ENCODE measurements at places on chromosomes 6 and 20.

DNA sequence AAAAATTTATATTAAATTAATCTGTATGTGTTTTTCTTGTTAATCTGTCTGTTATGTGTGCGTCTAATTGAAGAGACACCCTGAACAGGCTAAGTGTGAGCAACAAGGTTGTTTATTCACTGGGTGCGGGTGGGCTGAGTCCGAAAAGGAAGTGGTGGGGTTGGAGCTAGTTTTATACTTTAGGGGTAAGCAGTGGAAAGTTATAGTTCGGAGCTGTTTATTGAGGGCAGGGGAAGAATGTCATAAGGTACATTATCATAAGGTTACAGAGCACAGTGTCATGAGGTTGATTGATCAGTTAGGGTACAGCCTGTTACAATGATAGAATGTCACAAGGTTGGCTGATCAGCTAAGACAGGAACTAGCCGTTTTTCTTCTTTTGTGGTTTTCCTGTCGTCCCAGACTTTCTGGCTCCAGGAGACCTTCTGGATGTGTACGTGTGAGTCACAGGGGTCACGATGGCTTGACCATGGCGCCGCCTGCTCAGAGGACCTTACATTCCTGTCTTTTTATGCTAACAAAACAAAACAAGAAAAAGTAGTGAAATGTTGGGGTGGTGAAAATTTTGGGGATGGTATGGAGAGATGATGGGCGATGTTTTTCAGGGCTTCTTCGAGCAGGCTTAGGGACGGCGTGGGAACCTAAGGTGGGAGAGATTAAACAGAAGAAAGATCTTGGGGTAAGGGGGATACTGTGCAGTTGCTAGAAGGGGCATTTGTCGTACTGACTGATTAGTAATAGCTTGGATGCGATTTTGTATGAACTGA, 754.0 kb upstream of the ADGRB3 start:
- no peak for DNase-seq

DNA sequence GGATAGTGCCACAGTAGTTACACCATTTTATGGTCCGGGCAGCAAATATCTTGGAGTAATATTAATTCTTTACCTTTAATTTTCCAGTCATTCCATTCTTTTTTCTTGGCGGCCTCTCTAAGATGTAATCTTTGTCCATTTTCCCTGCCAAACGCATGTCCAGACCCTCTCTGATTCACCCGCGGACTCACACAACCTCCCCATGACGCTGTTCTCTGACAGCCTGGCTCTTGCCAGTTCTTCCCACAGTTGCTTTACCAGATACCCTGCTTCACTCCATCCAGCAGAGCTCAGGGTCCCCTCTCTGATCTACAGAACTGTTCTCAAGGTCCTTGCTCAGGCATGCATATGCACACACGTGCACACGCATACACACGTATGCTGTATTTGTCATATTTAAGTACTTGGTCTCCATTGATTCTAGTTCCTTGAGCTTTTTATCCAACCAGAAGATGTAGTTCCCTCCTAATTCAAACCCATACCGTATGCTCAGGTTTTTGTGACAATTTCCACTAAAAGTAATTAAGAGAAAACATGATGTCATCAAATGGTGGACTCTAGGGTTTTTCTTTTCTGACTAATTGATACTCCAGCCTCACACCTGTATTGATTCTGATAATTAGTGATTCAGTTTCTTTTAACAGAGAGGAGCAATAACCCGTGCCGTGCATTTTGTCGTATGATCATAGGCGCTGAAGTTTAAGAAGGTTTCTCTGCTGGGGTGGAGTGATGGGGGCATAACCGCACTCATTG, 10.0 kb downstream of the BPHL start:
- DNase-seq: no peak

DNA sequence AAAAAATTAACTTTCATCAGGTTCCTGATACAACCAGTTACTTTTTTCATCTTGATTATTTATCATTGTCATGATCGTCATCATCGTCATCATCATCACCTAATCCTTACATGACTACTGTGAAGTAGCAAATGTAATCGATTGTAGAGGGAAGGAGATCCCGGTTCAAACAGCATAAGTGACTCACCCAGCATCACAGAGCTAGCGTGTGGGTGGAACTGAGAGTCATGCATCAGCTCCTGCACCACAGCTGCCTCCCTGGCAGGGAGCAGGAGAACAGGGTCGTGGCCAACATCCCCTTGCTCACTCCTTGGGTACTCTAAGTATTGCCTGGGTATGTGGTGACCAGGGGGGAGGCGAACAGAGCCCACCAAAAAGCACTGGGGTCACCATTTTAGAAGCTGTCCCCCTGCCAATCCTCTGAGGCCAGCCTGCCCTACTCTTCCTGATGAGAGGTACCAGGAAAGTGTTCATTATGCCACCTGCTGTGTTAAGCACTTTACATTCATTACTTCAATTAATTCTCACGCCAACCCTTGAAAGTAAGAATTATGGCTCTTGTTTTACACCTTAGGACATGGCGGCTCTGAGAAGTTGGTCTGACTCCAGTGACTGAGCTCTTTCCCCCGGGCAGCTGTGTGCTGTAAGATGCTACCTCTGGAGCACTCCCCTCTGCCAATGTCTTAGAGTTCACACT, 425.2 kb downstream of the CD83 start:
- no peak for DNase-seq

- no peak for DNase-seq
Observed at GRCh38 chr20:59634435-59635005, 30.2 kb downstream of the PHACTR3 start.

DNA sequence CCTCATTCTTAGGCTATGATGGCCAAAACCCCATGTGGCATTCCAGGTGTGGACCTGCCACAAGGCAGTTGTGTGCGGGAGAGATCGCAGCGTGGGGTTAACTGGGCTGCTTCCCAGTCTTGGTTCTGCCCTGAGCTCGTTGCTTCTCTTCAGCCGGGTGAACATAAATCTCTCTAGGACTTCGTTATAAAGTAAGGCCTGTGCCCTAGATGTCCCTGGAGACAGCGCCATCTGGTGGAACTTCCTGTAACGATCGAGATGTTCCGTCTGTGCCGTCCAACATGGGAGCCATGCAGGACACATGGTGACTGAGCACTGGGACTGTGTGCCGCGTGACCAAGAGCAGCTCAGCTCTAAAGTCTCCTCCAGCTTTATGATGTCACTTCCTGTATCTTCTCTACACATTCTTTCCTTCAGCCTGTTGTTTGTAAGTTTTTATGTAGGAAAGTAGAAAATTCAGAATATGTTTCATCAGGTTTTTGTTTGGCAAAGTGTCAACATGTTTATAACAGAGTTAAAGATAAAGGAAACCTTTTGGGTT, 26.8 kb upstream of the RPP40 start:
- peak; percentile 94 for DNase-seq

GRCh38 chr6:48809245-48809644, 653.8 kb downstream of the MMUT start:
- no peak for DNase-seq

DNA sequence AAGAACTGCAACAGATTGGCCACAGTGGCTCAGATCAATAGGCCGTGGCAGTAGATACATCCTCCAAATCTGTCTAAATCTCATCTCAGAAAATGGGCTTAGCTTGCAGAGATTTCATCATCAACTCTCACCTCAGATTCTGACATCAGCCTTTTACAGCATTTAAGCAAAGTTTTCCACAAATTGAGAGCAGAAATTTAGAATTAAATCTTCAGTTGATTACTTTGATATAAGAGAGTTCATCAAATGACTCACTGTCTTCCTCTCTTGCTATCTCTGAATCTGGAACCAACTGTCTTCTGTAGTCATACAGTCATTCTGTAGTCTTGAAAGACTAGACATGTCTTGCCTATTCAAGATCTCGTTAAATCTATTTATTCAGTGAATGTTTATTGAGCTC, 45.2 kb upstream of the CTAGE9 start:
- no peak for DNase-seq

DNA sequence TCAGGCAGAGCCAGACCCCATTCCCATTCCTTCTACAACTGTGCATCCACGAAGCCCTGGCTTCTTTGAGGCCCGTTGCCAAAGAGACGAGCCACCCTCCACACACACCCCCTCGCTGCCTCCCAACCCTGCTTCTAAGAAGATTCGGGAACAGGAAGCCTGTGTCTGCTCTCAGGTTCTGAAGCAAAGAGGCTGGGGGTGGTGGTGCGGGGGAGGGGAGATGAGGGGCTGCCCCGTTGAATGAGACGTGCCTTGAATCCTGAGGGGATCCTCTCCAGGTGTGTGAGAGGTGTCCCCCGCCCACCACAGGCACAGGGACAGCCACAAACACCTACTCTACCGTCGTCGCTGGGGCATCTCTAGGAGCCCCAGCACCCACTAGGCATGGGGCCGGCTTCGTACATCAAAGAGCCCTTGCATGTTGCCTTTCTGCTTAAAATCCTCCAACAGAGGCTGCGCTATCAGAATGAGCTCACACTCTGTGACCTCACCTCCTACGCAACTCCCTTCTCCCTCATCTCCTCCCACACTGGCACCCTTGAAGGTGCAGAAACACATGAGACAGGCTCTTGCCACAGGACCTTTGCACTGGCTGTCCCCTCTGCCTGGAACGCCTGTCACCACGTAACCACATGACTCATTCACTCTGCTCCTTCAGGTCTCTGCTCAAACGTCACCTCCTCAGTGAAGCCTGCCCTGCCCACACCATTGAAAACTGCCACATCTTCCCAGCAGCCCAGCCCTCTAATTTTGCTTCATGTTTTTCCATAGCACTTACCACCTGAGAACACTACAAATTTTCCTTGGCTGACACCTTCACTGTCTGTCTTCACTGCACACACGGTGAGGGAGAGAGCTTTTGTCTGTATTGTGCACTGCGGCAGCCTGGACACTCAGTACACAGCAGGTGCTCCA, 58.5 kb downstream of the PREX1 start:
- no peak for DNase-seq

DNA sequence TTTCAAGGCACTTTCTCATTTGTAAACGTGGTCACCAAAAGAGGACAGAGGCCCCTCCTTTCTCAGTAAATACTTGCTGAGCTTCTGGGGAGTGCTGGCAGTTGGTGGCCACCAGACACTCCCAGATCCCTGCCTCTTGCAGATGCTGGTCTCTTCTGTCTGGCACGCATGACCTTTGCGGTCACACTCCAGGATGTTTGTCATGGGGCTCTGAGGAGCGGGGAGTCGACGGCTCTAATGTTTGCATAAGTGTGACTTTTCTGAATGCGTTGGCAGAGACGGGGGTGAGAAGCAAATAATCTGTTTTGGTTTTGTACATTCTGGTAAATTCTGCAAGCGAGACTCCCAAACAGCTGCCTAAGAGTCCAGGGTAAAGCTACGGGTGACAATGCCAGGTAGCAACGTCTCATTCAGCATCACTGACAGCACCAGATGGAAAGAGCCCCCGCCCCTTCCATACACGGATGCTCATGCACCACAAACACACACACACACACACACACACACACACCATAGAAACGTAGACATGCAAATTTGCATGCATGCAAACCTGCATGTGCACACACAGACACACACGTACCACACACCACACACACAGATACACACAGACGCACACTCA, 101.1 kb downstream of the YTHDF1 start:
- DNase-seq: no peak

DNA sequence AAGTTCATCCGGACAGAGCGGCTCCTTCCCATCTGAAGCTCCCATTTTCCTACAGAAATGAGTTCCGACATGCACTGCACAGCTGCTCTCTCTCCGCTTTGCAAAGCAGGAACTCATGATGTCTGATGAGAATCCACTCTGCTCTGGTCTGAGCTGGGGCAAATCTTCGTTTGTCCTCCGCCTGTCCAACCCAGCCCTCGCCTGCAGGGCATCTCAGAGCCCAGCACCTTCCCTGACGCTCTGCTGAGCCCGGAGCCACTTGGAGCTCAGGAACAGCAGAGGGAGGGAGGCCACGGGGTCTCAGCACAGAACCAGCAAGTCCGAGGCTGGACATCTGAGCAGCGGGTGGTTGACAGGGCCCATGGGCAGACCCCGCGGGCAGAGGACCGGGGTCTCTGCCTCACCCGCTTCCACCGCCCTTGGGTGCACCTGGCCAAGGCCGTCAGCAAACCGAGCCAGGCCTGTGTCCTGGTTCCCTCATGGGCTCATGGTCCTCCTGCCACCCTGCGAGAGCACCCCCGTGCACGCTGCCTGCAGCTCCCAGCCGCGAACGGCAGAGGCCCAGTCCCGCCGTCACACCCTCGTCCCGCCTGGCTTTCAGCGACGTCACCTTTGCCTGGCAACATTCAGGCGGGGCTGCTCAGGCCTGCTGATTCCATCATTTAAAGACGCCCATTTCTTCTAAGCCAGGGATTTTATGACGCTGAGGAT, 78.5 kb upstream of the BHLHE23 start:
- DNase-seq: peak; percentile 19

- DNase-seq: no peak
Observed at GRCh38 chr20:22797103-22797502, 212.7 kb upstream of the FOXA2 start.

GRCh38 chr6:41682497-41683272, 44.4 kb downstream of the MDFI start:
- no peak for DNase-seq

DNA sequence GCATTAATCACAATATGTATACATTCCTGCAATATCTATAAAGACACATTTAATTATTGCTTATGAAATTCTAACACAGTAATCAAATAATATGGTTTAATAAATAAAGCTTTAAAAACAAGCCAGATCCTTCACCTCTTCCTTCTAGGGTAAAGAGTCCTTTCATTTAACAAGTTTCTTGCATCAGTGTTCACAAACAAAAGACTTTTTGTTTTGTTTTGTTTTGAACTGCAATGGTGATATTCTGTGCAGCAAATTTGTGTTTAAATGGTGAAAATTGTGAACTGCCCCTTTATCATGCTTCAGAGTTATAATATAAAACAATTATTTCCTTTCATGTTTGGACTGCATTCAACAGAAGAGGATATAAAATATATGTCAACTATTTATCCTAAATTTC, 177.3 kb downstream of the EPHA7 start:
- DNase-seq: no peak

DNA sequence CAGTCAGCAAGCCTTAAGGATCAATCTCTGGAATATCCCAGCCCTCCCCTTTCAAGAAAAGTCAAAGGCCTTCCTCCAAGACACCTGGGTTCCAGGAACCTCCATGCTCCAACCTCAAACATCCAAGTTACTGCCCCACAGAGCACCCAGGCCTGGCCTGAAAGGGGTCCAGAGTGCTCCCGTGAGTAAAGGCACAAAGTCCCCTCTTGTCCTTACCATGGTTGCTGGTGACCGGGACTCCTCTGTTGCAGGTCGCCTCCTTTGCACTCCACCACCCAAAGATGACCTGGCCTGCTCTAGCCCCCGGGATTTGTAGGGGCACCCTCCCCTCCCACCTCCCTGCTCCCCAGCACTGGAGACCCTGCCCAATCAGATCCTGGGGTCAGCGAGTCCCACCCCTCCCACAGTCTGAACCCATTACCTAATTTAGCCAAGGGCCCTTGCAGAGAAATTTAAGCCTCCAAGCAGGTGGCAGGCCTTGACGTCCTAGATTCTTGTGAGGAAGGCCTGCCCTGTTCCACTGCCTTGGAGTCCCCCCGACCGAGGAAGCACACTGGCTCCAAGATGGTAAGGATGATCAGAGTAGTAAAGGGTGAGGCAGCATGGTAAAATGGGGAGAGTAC, at the start of gene TNNC2:
TNNC2 (minus strand) TSS at position 283 of the 623 bp plus-strand sequence; CDS start at position 219, 64 bp downstream.
- no peak for DNase-seq

DNA sequence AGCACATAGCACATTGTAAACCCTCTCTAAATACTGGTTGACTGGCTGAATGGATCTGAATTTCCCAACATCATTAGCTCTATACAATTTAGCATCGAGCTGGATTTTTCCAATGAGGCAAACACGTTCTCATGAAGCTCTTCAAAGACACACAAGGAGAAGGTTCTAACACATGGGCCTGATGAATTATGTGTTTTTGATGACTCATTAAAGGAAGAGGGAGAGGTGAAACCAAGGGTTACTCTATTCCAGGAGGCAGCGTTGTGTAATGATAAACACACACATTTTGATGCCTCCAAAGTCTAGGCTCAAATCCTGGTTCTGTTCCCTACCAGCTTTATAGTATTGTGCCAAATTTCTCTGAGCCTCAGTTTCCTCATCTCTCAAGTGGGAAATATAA, 84.3 kb downstream of the PFDN4 start:
- DNase-seq: peak; percentile 77

All from HT-29 (cell line).